ENCODE measurements at places on chromosomes 1 and 21. TPM values are rescaled to one million over a fixed set of nuclear protein-coding genes. Genes with fewer than 3 reads are reported as not detected.

GRCh38 chr1:15116966-15117365, 36.6 kb upstream of the TMEM51 start:
- H3K27me3 ChIP-seq: no peaks in the 10 kb centered on the region
- no peak overlapping the region for H3K27ac ChIP-seq
- H3K4me1 ChIP-seq: peaks cover 12% of the 10 kb centered on the region
- no peak for DNase-seq
- H3K36me3 ChIP-seq: no peaks in the 10 kb centered on the region
- no peak overlapping the region for H3K4me3 ChIP-seq

DNA sequence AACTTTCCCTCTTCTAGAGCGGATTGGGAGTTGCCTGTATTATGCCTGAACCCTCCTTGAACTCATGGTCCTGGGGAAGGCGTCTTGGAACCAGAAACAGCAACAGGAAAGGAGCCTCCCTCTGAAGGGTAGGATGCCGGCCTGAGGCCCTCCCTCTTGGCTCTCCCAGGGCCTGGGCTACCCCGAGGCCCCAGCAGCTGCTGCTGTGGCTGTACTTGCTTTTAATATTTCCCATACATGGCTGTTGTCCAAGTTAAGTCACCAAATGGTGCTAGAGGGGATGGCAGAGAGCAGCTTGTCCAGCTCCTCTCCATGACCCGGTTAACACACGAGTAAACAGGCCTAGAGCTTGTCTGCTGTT, 10.5 kb downstream of the CHRNB2 start:
- H3K27me3 ChIP-seq: no peaks in the 10 kb centered on the region
- no peak for DNase-seq
- no peak overlapping the region for H3K4me3 ChIP-seq
- H3K36me3 ChIP-seq: peaks cover 31% of the 10 kb centered on the region
- no peak overlapping the region for H3K27ac ChIP-seq
- peaks cover 6% of the 10 kb centered on the region for H3K4me1 ChIP-seq

DNA sequence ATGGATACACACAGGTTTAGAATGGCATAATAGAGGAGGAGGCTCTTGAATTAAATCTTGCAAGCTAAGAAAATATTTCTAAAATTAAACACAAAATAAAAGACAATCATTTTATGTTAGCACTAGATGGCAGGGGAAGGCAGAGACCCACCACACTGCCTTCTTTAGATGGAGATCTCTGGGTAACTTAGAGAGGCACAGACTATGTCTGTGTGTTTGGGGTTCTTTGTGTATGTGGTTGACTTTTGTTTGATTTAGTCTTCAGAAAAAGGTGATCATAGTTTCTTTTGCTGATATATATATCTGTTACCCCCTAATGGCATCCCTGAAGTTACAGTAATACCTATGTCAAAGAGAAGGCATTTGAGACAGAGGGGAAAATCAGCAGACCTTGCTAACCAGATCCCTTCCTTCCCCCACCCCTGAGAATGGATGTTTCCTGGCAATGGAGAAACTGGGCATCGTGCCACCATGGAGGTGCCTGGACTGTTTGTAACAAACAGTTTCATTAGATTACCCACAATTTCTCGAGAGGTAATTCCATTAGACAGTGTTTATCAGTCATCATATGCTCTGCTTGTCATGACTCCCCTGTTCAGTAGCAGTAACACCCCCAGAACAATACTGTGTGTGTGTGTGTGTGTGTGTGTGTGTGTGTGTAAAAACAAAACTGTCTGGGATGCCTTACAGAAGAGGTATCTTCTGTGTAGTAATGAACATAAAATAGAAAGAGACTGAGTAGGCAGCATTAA, 228.3 kb upstream of the DEPDC1 start:
- H3K36me3 ChIP-seq: no peaks in the 10 kb centered on the region
- no peak for DNase-seq
- no peaks in the 10 kb centered on the region for H3K4me1 ChIP-seq
- no peak overlapping the region for H3K4me3 ChIP-seq
- H3K27ac ChIP-seq: no peak overlapping the region

DNA sequence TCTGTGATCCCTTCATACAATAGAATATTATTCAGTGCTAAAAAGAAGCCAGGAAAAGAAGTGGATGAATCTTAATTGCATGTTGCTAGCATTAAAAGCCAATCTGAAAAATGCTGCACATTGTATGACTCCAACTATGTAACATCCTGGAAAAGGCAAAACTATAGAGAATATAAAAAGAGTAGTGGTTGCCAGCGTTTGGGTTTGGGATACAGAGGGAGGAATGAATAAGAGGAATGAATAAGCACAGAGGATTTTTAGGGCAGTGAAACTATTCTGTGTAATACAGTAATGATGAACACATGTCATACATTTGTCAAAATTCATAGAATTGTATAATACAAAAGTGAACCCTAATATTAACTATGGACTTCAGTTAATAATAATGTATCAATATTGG, 42.5 kb downstream of the GPR88 start:
- no peak overlapping the region for H3K4me3 ChIP-seq
- H3K27me3 ChIP-seq: 0 out of 2 replicates have a peak, but pooled peaks cover 2% of the 10 kb centered on the region
- H3K4me1 ChIP-seq: no peaks in the 10 kb centered on the region
- H3K27ac ChIP-seq: no peak overlapping the region

DNA sequence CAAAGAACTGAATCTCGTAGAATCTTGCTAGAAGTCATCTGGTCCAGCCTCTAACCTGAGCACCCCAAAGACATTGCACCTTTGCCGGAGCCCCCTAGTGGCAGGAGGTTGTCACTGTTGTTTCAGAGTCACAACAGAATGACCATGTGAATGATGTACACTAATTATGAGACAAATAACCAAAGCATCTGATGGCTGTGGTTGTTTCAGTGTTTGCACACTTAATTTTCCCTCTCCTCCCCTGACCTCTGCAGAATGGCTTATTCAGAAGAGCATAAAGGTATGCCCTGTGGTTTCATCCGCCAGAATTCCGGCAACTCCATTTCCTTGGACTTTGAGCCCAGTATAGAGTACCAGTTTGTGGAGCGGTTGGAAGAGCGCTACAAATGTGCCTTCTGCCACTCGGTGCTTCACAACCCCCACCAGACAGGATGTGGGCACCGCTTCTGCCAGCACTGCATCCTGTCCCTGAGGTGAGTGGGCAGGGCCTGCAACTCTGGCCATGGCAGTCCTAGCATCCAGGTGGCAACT, 26.4 kb downstream of the TRAF5 start:
- H3K4me1 ChIP-seq: peaks cover 4% of the 10 kb centered on the region
- H3K27me3 ChIP-seq: no peaks in the 10 kb centered on the region
- peak; percentile 66 for DNase-seq
- peaks cover 29% of the 10 kb centered on the region for H3K36me3 ChIP-seq

- H3K4me1 ChIP-seq: peaks cover 7% of the 10 kb centered on the region
- no peak overlapping the region for H3K4me3 ChIP-seq
- no peaks in the 10 kb centered on the region for H3K36me3 ChIP-seq
- H3K27ac ChIP-seq: no peak overlapping the region
- peaks cover 61% of the 10 kb centered on the region for H3K27me3 ChIP-seq
Measured at GRCh38 chr1:53735261-53735660, 3.7 kb downstream of the GLIS1 start.

DNA sequence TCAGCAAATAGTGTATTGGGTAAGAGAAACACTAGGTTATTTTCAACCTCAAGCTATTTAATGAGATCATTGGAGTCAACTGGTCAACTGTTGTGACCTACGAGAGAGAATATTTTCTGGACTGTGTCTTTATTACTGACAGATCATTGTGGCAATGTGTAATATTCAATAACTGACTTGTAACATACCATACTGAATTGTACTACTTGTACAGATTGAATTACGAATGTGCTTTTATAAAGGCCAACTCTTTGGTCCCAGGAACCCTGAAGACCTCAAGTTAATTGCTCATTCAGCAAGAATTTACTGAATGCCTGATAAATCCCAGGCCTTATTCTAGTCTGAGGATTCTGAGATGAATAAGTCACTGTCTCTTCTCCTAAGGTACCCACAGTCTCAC, 56.1 kb upstream of the CAMK1G start:
- H3K4me1 ChIP-seq: no peaks in the 10 kb centered on the region
- H3K4me3 ChIP-seq: no peak overlapping the region
- no peak overlapping the region for H3K27ac ChIP-seq
- no peaks in the 10 kb centered on the region for H3K36me3 ChIP-seq
- H3K27me3 ChIP-seq: peaks cover 23% of the 10 kb centered on the region

GRCh38 chr1:225442123-225442505, 14.3 kb upstream of the LBR start:
- H3K4me1 ChIP-seq: peaks cover 25% of the 10 kb centered on the region
- no peaks in the 10 kb centered on the region for H3K36me3 ChIP-seq
- DNase-seq: no peak

- H3K4me3 ChIP-seq: peak overlapping the region; percentile 92
- peaks cover 21% of the 10 kb centered on the region for H3K4me1 ChIP-seq
- no peaks in the 10 kb centered on the region for H3K36me3 ChIP-seq
- no peak for DNase-seq
- H3K27ac ChIP-seq: peak overlapping the region; percentile 97
Measured at GRCh38 chr1:167935216-167936067, 1.0 kb upstream of the DCAF6 start.

DNA sequence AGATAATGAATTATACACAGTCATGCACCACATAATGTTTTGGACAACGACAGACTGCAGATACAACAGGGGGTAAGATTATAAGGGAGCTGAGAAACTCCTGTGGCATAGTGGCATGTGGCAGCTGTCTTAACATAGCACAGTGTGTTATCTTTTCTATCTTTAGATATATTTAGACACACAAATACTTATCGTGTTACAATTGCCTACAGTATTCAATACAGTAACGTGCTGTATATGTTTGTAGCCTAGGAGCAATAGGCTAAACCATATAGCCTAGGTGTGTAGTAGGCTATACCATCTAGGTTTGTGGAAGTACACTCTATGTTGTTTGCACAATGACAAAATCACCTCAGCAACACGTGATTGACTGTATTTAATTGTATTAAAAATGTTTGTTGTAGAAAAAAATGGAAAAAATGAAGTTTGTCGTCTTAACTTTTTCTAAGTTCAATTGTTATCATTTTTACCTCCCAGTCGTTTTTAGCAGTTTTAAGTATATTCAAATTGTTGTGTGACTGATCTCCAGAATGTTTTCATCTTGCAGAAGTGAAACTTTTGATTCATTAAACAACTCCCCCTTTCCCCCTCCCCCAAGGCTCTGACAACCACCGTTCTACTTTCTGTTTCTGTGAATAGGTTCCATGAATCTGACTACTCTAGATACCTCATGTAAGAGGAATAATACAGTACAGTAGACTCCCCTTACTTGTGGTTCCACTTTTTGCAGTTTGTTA, 351.0 kb upstream of the B3GALT2 start:
- H3K36me3 ChIP-seq: no peaks in the 10 kb centered on the region
- no peak for DNase-seq
- peaks cover 8% of the 10 kb centered on the region for H3K4me1 ChIP-seq
- no peaks in the 10 kb centered on the region for H3K27me3 ChIP-seq
- H3K27ac ChIP-seq: no peak overlapping the region

DNA sequence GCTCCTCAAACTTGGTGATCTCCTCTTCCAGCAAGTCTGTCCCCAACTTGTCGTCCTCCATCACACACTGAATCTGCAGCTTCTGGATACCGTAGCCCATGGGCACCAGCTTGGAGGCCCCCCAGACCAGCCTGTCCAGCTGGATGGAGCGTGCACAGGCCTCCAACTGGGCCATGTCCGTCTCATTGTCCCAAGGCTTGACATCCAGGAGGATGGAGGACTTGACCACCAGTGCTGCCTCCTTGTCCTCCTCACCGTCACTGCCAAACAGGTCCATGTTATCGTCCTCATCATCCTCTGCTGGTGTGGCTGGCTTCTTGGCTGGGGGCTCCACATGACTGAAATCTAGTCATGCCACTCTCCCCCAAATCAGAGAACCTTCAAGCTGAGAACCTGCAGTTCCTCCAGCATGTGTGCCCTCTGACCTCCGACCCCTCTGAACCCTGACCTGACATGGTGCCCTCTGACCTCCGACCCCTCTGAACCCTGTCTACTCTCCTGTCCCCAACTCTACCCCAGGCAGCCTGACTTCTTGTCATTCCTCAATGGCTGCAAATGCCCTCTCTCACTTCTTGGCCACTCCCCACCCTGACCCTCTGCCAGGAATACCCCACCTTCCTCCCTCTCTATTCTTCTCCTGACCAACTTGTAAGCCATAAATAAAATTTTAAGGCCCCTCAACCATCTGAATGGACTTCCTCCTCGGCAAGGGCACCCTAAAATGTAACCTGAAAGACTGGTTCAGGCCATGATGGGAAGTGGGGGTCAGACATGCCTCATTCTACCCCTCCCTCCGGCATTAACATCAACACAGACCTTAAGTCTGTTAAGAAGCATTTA, 275.7 kb upstream of the C1orf174 start:
- no peak overlapping the region for H3K27ac ChIP-seq
- H3K27me3 ChIP-seq: peaks cover 12% of the 10 kb centered on the region
- DNase-seq: no peak

- H3K27me3 ChIP-seq: no peaks in the 10 kb centered on the region
- H3K4me1 ChIP-seq: peaks cover 49% of the 10 kb centered on the region
- H3K27ac ChIP-seq: peak overlapping the region; percentile 40
- DNase-seq: no peak
- H3K36me3 ChIP-seq: no peaks in the 10 kb centered on the region
- H3K4me3 ChIP-seq: no peak overlapping the region
Measured at GRCh38 chr1:228978484-228979324, 243.4 kb downstream of the RHOU start.

- H3K36me3 ChIP-seq: no peaks in the 10 kb centered on the region
- H3K4me3 ChIP-seq: no peak overlapping the region
- no peak for DNase-seq
- H3K27ac ChIP-seq: no peak overlapping the region
Measured at GRCh38 chr1:111856411-111857185, 100.9 kb downstream of the DDX20 start.

GRCh38 chr1:179425186-179425585, 59.4 kb downstream of the AXDND1 start:
- peaks cover 29% of the 10 kb centered on the region for H3K36me3 ChIP-seq
- no peaks in the 10 kb centered on the region for H3K4me1 ChIP-seq
- H3K4me3 ChIP-seq: no peak overlapping the region
- H3K27ac ChIP-seq: no peak overlapping the region

DNA sequence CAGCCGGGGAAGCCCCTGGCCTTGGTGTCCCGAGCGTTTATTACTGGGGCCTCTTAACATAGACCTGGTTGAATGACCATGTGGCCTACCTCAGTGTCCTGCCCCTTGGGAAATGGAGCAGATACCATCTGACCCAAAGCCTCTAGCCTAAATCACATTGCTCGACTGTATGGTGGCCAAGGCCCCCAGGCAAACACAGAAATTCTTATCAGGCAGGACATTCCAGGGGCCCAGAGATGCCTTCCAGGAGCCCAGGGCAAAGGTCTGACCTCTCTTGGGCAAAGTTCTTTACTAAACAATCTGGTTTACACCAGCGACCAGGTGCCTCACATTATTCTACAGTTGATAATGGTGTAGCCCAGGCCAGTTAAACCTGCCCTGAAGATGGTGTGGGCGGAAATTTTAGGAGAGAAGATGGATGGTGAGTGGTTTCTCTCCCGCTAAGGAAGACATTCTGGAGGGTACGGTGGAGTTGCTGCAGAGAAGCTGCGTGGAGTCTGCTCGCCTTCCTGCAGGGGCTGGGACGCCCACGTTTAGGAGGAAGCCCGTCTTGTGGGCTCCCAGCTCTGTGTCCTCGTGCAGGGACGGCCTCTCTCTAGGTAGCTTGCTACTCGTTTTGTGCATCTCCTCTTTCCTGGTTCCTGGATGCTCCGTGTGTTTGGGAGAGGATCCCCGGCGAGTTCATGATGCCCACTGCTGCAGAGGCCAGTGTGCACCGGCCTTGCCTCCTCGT, 21.2 kb downstream of the AJAP1 start:
- no peak overlapping the region for H3K4me3 ChIP-seq
- no peak for DNase-seq
- H3K4me1 ChIP-seq: no peaks in the 10 kb centered on the region
- H3K36me3 ChIP-seq: peaks cover 78% of the 10 kb centered on the region

The PDE4DIP gene
- 19.1 TPM for total RNA-seq

The PGLYRP4 gene
- not detected for total RNA-seq

The CYP4A22 gene
- total RNA-seq: not detected

The DMRTA2 gene
- total RNA-seq: not detected

The RNU1-1 gene
- total RNA-seq: 1,197 TPM

The CORT gene
- 0.66 TPM for total RNA-seq

The TCP10L gene
- total RNA-seq: 1.6 TPM

The GJA5 gene
- total RNA-seq: 3.0 TPM
